NCI-H2171 treated with DMSO at 0.1 percent for 48 hours (cell line): ENCODE measurements at places on chromosomes 4 and X.

- DNase-seq, result no peak
Measured at GRCh38 chrX:139738581-139738980, 30.6 kb upstream of the MCF2 start.

DNA sequence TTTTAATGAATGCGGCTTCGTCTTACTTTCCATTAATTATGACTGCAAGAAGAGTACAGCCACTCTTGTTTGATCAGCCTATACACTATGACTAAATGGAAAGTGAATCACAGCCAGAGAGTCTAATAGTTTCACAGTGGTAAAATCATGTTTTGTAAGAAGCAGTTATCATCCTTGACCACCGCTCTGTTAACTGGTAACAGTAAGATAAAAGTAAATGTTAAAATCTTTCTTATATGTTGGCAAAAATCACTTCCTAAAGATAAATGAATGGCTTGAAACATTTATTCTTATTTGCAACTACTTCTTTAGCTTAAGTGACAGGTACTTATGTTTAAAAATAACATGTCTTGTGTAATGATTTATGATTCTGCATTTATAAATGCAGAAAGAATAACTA, 13.2 kb downstream of the GALNT7 start:
- no peak for DNase-seq

GRCh38 chr4:1873776-1874175, 2.6 kb downstream of the NSD2 start:
- DNase-seq, result no peak

GRCh38 chrX:153782313-153782712, 1.5 kb downstream of the SRPK3 start:
- DNase-seq, result peak; percentile 42

DNA sequence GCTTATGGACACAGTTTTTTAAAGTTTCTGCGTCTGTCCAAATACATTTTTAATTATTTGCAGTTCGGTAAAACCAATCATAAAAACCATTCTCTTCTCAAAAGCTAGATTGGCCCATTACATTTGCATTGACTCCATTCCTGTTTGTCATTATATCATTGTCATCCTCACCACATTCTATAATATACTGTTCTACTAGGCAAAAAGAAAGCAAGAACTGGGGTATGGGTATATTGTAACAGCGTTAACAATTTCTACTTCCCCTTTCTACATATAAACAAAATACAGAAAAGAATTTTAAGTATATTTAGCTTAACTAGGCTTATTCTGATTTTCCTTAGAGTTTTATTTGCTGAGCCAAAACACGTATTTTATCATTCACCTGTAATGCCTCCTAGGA, 91.8 kb downstream of the RAP1GDS1 start:
- no peak for DNase-seq

GRCh38 chrX:134676436-134676835, 18.2 kb upstream of the PLAC1 start:
- no peak for DNase-seq

DNA sequence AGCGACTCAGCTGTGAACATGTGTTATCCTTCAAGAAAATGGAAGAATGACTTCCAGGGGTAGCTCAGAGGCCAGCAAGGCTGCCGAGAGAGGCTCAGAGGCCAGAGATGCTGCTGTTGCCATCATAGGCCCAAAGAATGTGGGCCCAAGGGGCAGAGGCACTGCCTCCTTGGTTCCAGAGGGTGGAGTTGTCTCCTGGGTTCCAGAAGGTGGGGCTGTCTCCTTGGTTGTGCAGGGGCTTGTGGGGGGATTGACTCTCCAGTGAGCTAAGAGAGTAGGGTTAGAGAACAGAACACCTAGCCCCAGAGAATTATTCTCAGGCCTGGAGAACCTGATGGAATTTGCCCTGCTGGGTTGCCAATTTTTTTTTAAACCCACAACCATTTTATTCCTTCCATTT, 62.6 kb downstream of the DGKK start:
- no peak for DNase-seq

- no peak for DNase-seq
Measured at GRCh38 chrX:19172741-19173140, 50.5 kb upstream of the ADGRG2 start.

- DNase-seq, result no peak
Measured at GRCh38 chrX:113202601-113203000, 362.0 kb upstream of the AMOT start.

DNA sequence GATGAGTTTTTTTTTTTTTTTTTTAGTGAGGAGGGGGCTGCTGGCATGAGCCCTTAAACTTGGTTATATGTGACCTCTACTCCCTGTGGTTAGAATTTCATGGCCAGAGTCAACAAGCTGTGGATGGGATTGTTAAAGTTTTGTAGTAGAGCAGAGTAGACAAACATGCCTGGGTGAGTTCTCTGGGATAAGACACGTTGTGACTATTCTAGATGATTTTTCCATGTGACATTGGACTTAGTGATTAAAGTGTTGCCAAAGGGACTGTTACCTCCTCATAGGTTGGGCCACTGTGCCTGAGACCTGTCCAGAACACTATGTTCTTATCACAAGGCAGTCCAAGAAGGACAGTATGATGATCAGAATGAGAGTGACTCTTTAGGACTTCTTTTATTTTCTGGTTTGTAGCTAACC, 28.8 kb upstream of the ALB start:
- DNase-seq, result no peak

GRCh38 chr4:185244763-185245162, 35.4 kb downstream of the SNX25 start:
- DNase-seq, result no peak

DNA sequence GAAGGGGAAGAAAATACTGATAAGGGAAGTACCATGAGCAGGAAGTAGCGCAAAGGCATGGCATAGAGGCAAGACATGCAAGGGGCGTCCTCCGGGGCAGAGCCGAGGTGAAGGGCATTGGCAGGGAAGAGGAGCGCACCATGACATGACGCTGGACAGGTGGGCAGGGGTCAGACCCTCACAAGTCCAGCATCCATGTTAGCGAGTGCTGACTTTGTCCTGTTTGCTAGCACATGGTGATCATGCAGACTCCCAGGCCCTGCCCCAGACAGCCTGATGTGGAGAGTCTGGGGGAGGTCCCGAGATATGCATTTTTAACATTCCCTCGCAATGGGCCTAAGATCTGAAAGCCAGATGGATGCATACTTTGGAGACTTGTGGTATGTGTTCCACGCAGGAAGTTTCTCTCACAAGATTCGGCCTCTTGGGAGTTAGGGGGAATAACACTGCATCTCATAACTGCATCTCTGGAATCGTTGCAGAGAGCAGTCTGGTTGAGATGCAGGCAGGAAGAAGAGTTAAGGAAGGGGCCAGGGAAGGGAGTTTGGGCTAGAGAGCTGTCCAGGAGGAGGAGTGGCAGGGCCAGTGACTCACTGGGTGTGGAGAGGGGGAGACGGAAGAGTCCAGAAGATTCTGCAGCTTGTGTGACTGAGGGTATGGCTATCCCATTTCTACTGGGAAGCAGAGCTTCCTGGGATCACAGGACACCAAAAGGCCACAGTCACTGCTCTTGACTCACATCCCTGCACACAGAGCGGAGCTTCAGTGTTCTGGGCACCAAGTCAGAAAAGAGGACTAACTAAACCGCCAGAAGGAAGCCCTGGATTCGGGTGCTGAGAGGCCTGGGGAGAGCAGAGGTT, 59.7 kb downstream of the FAM184B start:
- DNase-seq, result no peak

DNA sequence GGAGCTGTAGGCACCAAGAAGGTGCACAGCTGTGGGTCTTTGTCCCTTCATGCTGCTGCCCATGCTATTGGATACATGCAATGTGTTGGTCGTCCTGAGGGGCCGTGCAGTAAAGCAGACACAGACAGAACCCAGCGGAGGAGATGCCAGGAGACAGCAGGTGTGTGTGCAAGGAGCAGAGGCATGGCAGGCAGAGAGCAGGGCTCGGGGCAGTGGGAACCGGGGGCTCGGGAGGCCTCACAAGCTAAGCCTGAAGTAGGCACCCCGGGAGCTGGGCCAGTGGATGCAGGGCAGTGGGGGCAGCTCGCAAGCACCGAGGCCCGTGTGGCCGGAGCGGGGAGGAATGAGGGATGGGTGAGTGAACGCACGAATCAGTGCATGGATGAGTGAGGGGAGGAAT, 13.2 kb downstream of the HTRA3 start:
- no peak for DNase-seq

DNA sequence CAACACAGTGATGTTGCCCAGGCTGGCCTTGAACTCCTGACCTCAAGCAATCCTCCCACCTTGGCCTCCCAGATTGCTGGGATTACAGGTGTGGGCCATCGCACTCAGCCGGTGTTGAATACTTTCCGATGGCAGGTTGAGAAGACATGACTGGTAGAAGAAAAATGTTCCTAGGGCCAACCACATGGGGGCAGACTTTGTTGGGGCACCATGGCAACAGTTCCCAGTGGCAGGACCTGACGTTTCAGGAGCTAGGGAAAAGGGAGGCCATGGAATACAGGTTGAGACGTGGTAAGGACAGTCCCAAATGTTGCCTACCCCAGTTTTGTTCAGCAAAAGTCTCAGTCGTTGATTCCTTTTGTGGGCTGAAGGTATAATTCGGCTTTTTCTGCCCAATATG, 134.6 kb downstream of the ASMT start:
- no peak for DNase-seq

GRCh38 chr4:76811604-76812412, 86.1 kb downstream of the SOWAHB start:
- DNase-seq, result peak; percentile 46

DNA sequence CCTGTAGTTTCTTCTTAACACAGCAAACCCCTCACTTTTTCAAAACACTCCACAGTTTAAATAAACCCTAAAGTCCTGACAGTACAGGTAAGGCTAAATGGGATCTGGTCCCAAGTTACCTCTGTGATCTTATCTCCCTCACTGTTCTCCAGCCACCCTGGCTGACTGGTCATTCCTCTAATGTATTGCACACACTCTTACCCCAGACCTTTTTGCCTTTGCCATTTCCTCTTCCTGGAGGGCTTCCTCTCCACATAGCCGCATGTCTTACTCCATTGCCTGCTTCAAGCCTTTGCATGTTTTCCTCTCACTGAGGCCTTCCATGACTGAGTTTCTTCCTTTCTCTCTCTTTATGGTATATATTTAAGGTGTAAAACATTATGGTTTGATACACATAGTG, 19.5 kb upstream of the ANXA3 start:
- DNase-seq, result no peak

DNA sequence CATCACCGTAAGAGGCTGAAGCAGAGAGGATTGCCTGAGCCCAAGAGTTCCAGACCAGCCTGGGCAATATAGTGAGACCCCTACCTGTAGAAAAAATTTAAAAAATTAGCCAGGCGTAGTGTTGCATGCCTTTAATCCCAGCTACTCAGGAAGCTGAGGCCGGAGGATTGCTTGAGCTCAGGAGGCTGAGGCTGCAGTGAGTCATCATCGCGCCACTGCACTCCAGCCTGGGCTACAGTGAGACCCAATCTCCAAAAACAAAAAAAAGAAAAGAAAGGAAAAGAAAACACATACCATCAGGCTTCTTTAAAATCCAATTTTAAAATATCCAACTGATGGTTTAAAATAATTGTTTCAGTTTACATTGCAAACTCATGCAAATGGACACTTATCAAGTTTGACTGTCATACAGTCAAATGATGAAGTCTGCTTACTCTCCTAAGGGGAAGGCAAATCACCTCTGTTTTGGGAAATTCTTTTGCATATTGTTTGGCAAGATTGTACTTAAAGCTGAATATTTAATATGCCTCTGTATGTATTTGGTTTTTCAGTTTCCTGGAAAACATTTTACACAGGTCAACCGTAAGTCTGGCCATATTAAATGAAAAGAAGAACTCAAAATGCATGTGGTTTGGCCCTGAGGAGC, 23.7 kb upstream of the TENM3 start:
- no peak for DNase-seq

DNA sequence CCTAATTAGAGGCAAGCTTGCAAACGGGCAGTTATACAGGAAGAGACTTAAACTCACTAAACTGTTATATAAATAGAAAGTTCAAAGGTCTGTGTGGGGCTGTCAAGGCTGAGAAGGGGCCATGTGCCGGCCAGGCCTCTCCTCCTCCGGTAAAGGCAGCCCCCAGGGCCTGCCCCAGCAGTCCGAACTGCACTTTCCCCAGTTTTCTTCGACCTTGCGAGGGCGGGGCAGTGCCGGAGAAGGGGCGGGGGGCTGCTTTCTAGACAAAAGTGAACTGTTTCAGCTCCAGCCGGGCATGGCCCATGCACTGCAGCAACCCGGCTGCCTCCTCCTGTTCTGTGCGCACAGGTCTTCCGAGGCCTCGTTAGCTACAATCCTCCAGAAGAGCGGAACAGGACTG, 4.1 kb downstream of the AFF2 start:
- no peak for DNase-seq

- DNase-seq, result peak; percentile 36
Measured at GRCh38 chr4:19224820-19225219, 1026.9 kb upstream of the SLIT2 start.

DNA sequence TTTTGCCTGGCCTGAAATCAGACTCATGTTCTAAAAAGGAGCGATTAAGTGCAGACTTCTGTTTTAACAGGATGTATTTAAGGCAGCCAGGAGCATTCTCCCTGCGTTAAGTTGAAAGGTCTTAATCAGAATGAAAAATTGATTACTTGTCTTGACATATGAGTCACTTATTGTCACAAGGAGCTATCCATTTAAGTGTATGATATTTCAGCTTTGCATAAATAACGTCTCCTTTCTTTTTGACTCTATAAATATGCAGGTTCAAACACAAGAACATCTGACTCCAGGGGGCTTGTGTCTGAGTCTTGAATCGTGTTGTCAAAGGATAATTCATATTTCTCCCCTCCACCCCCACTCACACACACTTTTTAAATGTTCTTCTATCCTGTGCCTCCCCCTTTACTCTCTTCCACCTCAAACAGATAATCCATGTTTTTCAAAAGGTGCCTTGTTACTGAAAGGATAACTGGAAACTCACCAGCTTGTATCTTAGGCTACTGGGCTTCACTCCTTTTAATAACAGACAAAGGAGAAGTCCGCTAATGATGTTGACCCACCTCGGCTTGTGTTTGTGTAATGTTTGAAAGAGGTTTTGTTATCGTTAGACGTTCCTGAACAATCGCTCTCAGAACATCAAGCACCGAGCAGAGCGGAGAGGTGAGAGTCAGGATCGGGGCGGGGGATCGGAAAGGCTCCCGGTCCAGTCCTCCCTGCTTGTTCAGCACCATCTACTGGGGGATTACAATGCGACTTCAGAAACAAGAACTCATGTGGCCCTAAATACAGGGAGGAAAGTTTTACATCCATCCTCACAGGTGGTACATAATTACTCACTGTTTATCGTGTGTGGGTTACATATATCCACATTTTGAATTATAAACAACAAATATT, 107.5 kb upstream of the RPL34 start:
- DNase-seq, result no peak
